ENCODE measurements at places on chromosomes 7 and 10.

DNA sequence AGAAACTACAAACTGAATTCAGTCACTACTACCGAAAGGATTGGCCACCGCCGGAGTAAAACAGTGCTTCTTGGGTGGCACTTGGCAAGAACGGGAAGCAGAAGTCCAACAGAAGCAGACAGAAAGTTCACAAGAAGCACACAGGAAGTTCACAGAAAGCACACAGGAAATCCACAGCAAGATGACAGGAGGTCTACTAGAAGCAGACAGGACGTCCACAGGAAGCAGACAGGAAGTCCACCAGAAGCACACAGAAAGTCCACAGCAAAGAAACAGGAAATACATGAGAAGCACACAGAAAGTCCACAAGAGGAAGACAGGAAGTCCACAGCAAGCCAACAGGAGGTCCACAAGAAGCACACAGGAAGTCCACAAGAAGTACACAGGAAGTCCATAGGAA lies 399.2 kb upstream of the AUTS2 start:
- no peak for DNase-seq

DNA sequence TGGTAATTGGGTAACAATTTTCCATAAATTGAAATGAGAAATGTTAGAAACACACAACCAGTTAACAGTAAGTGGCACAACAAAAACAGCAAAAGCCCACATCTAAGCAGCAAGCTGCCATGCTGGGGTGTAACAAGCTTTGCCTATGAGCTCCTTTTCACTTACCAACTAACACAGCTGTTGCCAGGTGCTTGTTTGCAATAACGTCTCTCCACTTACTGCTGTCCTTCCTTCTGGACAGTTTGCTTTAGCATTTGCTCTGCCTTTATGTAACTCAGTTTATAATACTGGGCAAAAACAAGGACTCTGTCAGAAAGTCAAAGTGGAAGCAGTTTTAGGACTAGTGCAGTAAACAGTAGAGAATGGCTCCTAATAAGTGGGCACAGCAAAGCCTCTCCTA lies 740.9 kb downstream of the POM121L12 start:
- DNase-seq = no peak

- no peak for DNase-seq
Observed at GRCh38 chr7:93944673-93945072, 23.1 kb downstream of the GNG11 start.

- no peak for DNase-seq
Observed at GRCh38 chr10:86281396-86281795, 85.2 kb downstream of the GRID1 start.

DNA sequence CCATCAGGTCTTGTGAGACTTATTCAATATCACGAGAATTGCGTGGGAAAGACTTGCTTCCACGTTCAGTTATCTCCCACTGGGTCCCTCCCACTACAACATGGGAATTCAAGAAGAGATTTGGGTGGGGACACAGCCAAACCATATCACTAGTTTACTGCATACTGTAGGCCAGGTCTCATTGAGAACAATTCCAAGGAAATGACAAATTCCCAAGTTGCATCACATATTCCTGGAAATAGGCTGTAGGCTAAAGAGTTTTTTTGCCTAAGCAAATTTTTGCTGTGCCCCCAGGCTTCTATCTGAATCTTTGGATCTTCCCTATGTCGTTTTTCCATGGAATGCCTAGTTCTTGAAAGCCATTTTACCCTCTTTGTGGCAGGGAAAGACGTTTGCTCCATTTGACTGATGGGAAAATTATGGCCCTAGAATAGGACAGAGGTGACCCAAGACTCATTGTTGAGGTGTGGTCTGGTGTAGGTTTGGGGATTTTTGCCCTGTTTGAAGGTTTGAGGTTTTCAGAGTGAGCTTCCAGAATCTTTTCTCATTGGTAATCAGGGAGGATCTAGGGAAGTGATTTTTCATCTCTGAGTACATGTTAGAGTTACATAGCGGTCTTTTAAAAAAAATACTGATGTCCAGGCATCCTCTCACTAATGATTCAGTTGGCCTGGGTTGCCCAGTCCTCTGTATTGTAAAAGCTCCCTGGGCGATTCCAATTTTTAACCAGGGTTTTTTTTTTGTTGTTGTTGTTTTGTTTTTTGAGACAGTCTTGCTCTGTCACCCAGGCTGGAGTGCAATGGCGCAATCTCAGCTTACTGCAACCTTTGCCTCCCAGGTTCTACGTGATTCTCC lies 44.4 kb downstream of the TACR2 start:
- no peak for DNase-seq

DNA sequence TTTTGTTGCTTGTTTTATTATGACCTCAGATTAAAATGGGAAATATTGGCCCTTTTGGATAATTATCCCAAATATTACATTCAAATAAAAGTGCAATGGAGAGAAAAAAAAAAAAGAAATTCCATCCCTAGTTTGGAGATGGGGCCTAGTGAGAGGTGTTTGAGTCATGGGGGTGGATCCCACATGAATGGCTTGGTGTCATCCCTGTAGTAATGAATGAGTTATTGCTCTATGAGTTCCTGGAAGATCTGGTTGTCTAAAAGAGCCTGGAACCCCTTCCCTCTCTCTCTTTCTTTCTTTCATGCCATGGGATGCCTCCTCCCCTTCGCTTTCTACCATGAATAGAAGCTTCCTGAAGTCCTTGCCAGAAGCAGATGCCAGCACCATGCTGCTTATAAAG lies 44.3 kb downstream of the MSRB2 start:
- no peak for DNase-seq

DNA sequence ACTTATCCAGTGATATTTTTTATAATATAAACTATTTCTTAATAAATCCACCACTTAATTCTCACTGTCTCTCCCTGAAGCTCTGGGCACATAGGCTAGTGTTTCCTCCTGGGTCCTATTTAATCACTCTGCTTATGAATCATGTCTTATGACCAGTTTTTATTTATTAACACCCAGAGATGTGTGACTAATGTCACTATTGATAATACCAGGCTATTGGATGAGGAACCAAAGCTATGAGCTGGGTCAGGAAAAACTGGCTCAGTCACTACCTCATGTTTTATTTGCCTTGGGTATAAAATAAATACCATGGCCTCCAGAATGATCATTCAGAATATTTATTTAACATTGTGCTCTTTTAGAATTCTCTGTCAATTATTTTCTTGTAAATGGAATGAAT lies 5.2 kb downstream of the SEMA3E start:
- peak; percentile 22 for DNase-seq

- DNase-seq = no peak
Observed at GRCh38 chr7:108972004-108972403, 402.3 kb downstream of the DNAJB9 start.

DNA sequence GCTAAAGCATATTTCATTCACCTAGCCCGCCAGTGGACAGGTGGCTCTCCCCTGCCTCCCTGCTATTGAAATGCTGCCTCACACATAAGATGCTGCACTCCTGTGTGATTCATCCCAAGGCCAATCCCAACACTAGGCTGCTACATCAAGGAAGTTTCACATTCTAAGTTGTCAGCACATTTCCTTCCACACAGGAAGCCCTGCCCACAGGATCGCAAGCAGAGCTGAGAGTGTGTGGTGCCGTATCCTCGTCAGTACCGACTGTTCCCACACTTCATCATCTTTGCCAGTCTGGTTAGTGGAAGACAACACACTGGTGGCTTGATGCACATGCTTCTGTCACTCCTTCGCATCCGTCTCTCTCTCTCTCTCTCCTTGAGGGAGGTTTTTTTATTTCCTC lies 194.3 kb upstream of the PPP2R2D start:
- no peak for DNase-seq

GRCh38 chr7:121954803-121955202 lies 81.8 kb downstream of the PTPRZ1 start:
- DNase-seq = no peak

DNA sequence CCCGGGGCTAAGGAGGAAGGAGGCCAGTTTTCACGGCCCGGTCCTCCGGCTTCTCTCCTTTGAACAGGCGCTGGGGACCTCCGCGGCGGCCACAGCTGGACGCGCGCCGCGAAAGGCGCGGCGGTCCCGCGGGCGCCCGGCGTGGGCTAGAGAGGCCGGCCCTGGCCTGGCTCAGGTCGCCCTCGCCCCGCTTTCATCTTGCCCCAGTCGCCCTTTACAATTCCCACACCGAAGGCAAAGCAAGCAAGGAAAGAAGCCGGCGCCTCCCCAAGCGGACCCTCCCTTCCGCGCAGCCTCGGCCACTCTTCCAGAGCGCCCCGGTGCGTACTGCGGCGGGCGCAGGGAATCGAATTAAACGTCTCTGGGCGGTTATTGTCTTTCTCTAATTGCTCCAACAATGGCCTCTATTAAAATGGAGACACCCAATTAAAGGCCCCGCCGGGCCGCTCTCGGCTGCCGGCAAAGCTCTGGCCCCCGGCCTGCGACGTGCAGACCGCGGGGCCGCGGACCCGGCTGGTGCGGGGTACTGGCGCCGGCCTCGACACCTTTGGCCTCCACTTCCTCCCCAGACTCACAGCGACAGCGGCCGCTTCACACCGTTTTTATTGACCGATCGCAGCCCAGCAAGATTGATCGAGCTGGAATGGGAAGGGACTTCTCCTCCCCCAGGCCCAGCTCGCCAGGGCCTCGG lies 4.5 kb upstream of the GATA3 start:
- DNase-seq = no peak

GRCh38 chr10:32650246-32650655 lies 204.3 kb downstream of the CCDC7 start:
- no peak for DNase-seq

GRCh38 chr7:155398944-155399343 lies 59.0 kb upstream of the EN2 start:
- no peak for DNase-seq

DNA sequence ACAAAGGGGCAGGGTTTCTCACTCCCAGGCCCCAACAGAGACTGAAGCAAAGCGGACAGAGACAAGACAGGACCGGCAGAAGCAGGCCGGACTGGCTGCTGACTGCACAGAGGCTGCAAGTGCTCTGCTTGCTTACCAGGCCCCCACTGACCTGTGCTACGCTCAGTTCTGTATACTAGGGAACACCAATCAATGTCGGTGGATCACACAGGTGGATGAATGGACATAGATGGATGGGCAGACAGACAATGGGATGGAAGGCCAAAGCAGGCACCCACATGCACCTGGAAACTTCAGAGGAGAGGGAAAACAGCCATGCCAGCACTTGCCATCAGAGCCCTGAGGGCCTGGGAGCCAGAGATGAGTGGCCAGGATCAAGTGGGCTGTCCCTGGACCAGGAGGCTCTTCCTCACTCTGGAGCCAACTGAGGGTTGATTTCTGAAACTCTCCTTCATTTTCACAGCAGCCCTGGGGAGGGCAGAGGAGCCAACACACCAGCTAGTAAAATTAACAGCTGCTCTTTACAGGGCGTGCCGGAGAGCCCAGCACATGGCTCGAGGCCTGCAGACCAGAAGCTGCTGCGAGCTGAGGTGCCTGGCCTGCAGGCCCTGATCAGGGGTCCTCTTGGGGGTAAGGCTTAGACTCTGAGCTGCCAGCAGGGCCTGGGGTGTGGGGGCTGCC lies 243.6 kb downstream of the KCNMA1 start:
- DNase-seq = peak; percentile 67

DNA sequence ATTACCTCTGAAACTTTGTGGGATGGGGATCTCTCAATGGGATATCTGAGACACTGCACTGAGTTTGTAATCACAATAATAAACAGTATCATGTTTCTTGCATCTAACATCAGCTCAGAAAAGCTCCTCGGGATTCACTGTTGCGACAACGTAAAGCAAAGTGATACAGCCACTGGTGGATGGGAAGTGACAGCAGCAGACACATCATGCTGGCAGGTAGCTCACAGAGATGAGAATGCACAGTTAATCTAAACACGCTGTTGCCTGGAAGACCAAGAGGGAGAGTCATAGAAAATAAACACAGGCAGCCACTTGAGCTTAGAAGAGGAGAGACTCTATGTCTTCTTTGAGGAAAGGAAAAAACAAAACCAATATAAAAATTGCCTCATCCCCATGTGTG lies 513.8 kb downstream of the MAGI2 start:
- peak; percentile 14 for DNase-seq
